ENCODE measurements at places on chromosomes 16 and 17.

DNA sequence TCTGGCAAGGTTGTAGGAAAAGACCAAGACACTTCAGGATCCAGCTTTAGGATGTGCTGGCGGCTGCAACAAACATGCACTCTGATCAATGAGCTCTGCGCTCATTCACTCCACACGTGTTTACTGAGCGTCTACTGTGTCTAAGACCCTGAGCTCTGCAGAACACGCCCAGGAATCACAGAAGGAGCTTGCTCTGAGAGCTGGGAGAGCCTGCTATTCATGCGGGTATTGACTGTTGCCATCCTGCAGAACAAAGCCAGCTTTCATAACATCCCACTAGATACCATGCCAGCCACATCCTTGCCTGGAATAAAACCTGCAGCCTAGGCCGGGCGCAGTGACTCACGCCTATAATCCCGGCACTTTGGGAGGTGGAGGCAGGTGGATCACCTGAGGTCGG lies 44.1 kb downstream of the NXN start:
- DNase-seq: no peak

DNA sequence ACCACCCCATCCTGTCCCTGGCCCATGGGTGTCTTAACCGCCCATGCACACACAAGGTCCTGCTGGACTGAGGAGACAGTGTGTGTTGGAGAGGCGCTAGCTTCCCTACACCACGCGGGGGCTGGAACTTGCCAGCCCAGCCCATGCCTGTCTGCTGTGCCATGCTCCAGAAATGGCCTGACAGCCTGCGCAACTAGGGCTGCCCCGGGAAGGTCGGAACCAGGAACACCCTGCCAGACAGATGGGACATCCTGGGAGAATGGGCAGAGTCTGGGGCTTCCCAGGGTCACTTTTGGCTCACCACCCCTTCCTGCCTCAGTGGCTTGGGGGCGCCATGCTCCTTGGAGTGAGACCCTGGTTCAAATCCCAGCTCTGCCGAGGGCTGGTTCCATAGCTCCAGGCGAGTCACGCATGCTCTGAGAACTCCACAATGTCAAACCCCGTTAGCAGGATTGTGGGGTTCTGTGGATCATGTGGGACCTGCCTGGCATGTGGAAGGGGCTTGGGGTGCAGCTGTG lies 36.2 kb downstream of the SREBF1 start:
- no peak for DNase-seq

DNA sequence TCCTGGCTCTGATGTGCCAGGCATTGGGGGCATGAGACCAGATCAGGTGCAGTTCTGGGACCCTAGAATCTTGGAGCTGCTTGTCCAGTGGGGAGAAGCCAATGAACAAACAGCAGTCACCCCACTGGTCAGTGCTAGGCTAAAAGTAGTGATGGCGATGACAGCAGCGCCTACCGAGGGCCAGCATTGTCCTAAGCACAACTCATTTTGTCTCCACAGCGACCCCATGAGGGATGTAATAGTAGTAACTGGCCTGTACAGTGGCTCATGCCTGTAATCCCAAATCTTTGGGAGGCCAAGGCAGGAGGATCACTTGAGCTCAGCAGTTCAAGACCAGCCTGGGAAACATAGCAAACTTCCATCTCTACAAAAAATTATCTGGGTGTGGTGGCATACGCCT lies 6.2 kb downstream of the SMCR8 start:
- no peak for DNase-seq

DNA sequence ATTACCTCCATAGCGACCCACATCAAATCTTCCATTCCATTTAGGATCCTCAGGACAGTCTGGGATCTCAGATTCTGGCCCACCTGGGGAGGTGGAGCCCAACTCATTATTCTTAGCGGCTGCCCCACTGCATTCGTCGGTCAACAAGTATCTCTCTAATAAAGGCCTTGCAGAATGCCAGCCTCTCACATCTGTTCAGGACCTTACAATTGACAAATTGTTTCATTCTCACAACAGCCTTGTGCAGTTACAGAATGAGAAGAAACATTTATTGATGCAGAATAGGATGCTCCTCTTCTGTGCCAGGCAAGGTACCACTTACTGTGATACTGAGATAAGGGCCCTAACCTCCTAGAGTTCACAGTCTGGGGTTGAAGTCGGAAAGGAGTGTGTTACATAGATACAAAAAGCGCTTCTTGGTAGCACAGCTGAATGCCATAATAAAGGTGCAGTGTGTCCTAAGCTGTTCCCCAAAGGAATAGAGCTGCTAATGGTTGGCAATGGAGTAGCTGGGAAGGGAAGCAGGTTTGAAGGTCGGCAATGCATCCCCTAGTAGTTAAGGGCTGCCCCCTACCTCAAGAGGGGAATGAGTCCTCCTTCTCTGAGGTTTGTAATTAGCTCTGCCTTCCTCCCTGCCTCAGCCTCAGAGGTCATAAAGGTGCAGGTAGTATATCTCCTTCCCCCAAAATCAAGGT lies 2.3 kb upstream of the MPP2 start:
- no peak for DNase-seq

DNA sequence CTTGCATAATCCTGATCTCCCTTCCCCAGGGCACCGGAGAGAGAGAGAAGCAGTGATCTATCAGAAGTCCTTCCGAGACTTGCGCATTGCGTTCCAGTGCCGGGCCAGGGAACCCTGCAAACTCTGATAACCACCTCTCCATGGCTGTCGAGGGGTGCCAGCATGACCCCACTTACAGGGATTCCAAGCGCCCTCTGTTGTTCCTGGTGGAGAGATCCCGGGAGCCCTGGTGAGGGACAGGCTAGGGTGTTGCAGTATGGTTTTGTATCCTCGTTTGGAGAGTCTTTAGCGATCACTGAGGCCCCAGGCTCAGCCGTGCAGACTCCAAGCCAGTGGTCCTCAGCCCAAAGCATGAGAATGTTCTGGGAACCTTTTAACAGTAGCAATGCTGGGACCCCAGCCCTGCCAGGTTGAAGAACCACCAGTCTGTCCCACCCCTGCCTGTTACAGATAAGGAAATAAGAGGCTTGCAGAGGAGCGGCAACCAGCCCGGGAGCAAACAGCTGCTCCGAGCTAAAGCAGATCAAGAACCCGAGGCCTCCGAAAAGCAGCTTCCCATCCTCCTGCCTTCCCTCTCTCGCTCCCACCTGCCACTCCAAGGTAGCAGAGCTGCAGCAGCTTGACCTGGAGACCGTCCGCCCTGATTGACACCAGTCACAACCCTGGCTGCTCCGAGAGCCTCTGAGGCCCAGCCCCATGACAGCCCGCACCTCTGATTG lies 150.3 kb upstream of the RPL38 start:
- no peak for DNase-seq

DNA sequence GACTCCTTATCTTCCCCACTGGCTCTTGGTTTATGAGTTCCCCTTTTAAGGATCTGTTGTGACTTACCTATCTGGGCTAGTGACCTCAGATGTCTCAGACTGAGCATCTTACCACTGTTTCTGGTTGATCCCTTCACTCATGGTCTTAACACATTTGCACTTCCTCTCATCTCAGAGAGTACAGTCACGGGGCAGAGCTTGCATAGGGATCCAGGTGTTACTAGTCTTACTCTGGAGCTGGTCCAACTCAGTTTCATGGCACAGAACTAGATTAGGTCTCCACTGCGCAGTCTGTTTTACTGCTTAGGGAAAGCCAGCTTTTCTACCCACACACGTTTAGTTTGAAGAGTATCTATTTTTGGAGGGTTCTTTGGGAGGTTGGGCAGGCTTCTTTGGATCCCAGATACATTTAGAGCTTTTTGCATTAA lies 10.2 kb downstream of the GABARAPL2 start:
- no peak for DNase-seq

DNA sequence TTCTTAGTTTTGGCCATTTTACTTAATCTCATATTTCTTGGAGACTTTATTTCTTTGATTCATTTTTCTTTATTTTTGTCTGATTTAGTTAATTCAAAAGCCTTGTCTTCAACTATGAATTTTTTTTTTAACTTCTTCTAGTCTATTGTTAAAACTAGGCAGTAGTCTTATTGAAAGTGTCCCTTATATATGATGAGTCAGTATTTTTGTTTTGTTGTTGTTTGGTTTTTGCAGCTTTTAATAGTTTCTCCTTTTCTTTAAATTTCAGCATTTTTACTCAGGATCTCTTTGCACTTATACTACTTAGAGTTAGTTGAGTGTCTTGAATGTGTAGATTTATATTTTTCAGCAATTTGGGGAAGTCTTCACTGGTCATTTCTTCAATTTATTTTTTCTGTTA lies 758.5 kb upstream of the CDH8 start:
- DNase-seq: no peak

DNA sequence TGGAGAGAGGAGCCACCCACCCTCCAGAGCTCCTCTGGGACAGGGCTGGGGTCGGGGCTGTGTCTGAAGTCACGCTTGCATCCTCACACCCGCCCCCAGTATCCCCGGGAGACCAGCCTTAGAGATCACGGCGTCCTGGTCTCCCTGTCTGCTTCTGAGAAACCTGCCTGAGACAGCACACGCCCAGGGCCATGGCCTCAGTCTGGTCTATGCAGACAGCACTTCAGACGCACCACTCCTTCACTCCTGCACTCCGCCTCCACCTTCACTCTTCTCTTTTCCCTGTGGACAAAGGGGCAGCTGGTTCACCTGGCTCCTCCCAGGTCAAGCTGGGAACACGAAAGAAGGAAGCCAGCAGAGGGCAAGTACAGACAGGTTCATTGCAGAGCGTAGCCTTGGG lies 248.0 kb upstream of the GSE1 start:
- no peak for DNase-seq

DNA sequence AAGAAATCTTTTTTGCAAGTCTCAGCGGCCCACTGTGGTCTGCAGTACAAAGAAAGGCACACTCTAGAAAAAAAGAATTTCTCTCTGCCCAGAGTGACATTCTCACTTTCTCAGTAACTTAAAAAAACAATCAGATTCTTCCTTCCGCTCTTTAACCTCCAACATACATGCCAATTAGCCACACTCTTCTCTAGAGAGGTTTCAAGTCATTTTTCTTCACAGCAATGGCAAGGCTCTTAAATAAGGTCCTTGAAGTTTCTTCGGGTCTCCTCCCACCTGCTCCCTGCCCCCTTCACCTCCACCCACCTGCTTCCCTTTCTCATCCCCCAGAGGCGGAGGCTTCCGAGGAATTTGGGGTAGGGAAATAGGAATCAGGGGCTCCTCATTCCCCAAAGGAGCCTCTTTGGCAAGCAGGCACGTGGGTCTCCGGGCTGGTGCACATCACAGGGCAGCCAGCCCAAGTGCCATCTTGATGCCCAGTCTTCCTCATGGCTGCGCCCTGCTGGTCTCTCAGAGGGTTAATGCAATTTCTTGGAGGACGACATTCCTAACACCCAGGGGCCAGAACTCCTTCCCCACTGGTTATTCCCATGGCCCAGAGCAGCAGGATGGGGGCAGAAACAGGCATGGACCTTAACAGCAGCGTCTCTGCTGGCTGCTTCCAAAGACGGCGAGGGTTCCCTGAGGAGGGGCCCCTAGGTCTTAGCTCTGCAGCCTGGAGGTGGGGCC lies 855 bp upstream of the MEOX1 start:
- DNase-seq: no peak

DNA sequence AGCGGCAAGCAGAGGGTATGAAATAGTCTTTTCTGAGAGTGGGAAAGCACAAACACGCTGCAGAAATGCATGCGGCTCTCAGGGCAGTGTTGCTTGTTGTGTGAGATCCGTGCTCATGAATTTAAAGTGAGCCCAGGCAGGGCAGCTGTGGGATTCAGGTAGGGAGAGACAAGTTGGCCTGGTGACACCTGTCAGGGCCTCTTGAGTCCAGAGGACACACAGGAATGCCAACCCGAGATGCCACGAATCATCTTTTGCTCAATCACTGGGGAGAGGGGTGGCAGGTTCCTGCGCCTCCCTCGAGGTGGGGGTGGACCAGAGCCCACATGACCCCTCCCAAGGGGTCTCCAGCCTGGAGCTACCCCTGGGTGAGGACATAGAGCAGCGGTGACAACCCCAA lies 211.9 kb downstream of the GSG1L start:
- no peak for DNase-seq

DNA sequence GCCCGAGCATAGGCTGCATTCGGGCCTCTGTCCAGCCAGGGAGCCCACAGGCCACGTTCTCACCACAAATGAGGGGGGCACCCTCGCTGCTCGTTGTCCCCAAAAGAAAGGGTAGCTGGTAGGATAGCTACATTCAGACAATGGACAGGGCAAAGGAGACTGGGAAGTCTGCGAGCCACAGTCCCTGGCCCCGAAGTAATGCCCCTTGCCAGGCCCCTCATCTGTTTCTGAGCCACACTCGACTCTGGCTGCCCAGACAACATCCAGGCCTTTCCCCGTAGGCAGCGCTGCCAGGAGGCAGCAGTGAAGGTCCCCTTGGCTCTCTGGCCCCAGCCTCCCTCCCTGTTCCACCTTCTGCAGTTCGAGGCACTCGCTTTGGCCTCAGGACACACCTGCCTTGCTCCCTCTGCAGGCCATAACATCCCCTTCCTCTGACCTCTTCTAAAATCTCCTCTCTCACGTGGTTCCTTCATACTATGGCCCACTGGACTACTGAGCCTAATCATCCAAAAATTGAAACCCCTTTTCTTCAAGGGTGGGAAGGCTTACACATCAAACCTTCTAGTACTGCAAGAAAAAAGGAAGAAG lies 12.2 kb downstream of the AIPL1 start:
- DNase-seq: no peak
